ENCODE measurements at places on chromosomes 16 and 17.

- DNase-seq = peak; percentile 44
These were observed 45.3 kb downstream of the BRD7 start for GRCh38 chr16:50323335-50324011.

- DNase-seq = no peak
These were observed 76.3 kb upstream of the TBC1D3K start for GRCh38 chr17:37847811-37848331.

GRCh38 chr16:85363881-85364280, 249.2 kb upstream of the GSE1 start:
- DNase-seq = no peak

GRCh38 chr17:21549107-21549687, 143.1 kb upstream of the KCNJ18 start:
- DNase-seq = peak; percentile 15

DNA sequence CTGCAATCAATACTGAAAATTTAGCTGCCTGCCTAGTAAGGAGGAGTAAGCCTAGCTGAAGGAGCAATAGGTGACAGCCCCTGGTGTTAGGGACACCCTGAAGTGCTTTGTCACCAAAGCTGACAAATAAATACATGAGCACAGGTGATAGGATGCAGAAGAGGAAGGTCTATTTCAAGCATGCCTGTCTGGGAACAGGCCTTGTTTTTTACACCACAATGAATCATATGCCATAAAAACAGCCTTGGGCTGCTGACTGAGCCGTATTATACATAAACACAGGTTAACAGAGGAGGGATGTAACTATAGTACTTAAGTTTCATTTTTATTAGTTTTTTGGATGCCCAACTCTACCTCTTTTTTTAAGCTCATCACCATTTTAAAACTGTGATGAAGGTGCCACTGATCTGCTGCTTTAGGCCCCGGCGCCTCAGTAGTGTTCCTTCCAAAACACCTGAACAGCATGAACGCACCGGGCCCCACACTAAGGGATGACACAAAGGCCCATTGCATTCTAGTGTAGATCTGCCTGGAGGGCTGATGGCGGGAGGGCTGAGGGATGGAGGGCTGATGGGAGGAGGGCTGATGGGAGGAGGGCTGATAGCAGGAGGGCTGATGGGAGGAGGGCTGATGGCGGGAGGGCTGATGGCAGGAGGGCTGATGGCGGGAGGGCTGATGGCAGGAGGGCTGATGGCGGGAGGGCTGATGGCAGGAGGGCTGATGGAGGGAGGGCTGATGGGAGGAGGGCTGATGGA, 150.3 kb downstream of the AATF start:
- DNase-seq = no peak

GRCh38 chr16:4064950-4065352, 51.3 kb downstream of the ADCY9 start:
- no peak for DNase-seq

DNA sequence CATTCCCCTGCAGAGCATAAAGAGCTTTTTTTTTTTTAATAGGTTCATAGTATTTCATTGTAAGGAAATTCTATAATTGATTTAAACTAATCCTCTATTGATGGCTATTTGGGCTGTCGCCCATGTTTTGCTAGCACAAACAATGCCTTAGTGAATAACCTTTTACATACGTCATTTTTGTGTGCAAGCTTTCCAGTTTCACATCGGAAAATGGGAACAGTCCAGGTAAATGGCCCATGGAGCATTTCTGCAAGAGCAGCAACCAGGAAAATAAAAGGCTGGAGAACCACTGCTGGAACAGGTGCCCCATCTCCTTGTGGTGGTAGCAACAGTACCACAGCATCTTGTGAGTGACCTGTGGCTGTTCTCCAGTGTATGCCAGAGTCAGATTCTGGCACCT, 48.6 kb downstream of the CDH1 start:
- DNase-seq = no peak

DNA sequence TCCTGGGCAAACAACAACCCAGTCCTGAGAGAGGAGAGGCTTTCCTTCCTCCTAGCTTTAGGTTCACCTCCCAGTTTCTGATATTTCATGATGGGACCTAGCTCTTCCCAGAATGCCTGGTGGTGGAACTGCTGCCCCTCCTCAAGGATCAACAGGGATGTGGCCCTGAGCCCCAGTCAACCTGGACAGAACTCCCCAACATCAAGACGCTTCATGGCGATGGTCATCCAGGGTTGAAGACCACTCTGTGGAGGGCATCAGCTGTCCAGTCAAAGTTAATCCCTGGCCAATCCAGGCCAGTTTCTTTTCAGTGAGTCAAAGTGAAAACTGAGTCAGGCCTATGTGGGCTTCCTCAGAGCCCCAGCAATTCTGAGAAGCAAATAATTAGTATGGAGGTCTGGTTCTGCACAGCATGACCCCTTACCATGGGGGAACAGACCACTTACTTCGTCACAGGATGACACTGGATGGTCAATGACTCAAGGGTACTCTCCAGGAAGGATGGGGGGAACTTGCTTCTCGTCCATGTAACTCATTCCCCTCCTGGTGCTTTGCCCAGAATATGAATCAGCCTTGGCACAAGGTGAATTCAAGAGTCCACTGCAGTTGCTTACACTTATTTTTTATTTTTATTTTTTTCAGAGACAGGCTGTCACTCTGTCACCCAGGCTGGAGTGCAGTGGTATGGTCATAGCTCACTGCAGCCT, 14.7 kb upstream of the XYLT2 start:
- DNase-seq = peak; percentile 73

DNA sequence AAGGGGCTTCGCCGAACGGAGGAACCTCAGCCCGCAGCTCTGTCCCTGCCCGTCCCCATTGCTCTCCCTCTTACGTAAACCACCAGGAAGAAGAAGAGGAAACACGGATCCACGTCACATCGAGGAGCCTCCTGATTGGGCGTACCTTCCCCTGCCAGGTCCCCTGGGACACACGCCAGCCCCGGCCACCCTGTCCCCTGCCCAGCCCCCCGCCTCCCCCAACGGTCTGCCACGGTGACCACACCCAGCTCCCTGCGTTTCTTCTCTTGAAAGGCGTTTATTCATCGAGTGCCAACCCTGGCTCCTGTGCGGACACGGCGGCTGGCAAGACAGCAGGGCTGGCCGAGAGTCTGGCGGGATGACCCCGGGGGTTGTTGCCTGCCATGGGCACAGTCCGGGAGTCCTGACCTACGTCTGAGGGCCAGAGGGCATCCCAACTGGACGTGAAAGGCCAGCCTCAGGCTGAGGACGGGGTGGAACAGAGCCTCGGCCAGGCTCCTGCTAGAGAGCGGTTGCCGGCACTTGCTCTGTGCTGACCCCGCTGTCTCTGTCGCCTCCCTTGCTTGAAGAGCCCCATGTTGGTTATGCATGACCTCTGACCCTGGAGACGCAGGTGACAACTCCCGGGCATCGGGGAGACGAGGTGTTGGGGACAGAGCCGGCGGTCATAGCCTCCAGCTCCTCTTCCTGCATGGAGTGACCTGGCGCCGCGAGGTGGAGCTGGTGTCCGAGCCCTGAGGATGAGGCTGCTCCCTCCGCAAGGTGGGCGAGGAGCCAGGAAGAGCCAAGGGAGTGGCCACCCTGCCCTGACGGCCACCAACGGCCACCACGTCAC, 40.5 kb upstream of the ACSF3 start:
- DNase-seq = no peak

GRCh38 chr17:42844271-42844670, at the start of gene AOC2:
Gene AOC2, plus strand, starts transcription at chr17:42844580. Its CDS starts 47 bp downstream, at chr17:42844627.
- DNase-seq = no peak

DNA sequence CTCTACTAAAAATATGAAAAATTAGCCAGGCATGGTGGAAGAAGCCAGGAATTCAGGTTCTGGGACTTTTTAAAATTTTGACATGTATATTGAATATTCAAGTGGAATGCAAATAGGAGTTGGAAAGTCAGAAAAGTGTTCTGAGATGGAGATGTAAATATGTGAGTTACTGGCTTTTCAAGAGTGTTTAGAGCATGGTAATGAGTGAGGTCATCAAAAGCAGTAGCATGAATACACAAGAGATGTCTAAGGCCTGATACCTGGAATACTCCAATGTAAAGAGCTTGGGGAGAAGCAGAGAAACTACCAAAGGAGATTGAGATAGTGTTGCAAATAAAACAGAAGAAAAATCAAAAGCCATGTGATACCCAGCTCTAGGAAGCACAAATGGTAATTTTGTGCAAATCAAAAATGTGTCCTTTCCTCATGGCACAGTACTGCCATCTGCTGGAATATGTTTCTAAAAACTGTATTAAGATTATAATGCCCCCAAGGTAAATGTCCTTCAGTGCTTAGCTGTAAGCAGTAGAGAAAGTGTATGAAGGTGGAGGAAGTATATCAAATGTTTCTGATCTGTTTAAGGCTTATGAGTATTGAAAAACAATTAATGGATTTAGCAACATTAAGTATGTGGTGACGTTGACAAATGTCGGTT, 908.4 kb downstream of the KCNJ18 start:
- DNase-seq = peak; percentile 4

- DNase-seq = no peak
These were observed 123.4 kb upstream of the NOL11 start for GRCh38 chr17:67594115-67594880.

- DNase-seq = no peak
These were observed 552.7 kb upstream of the PSMD7 start for GRCh38 chr16:73743665-73744496.

DNA sequence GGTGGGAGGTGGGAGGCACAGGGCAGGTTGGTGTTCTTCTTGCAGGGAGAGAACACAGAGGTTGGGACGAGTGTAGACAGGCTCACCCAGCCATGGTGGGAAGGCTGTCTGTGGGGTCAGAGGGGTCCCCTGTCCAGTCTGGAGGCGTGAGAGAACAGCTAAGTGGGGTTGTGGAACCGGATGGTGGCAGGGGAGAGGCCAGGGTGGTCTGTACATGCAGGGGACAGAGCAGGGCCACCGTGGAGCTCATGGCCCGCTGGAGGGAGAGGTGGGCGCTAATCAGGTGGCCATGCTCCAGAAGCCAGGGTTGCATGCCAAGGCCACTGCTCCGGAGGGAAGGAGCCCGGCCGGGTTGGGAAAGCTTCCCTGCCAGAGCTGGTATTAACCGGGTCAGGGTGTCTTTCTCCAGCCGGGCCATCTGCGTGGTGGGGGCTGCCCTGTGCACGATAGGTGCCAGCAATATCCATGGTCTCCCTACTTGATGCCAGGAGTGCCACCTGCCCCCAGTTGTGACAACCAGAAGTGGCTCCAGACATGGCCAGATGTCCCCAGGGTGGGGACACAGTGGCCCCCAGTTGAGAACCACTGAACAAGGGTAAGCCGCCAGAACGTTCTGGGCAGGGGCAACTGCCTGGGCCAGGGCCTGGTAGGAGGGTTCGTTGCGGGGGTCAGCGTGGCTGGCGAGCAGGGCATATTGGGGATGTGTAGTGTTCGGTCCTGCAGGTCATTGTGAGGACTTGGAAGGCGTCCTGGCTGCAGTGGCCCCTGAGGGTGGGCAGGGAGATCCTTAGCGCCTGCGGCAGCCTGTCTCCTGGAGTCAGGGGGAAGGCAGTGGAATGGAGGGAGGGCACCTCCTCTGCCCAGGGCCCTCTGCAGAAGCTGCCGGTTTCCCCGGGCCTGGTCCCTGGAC, 5.1 kb downstream of the SNN start:
- no peak for DNase-seq

DNA sequence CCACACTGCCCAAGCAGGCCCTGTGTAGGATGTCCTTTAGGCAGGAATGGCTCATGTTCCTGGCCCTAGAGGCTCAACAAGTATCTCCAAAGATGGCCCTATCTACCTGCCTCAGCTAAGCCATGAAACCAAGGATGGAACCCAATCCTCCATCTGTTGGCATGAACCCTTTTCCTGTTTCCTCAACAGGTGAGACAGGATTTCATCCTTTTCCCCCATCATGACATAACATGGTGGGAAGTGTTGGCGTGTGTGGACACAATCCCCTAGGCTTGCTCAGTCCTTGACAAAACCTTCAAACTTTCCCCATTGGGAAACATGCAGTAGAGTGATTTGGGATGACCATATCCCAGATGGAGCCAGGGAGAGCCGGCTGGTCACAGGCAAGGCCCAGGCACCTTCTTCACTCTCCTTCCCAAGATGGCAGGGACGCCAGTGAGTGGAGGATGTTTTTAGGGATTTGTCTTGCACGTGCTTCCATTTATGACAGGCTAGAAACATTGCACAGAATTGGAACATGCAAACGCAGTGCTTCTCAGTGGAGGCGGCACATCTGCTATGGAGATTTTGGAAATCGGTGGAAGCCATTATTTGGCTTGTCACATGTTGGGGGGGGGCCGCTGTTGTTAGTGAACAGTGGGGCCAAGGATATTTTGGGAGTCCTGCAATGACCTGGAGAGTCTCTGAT, 77.0 kb downstream of the MYH11 start:
- no peak for DNase-seq
